ENCODE measurements at places on chromosomes 16 and 17.

DNA sequence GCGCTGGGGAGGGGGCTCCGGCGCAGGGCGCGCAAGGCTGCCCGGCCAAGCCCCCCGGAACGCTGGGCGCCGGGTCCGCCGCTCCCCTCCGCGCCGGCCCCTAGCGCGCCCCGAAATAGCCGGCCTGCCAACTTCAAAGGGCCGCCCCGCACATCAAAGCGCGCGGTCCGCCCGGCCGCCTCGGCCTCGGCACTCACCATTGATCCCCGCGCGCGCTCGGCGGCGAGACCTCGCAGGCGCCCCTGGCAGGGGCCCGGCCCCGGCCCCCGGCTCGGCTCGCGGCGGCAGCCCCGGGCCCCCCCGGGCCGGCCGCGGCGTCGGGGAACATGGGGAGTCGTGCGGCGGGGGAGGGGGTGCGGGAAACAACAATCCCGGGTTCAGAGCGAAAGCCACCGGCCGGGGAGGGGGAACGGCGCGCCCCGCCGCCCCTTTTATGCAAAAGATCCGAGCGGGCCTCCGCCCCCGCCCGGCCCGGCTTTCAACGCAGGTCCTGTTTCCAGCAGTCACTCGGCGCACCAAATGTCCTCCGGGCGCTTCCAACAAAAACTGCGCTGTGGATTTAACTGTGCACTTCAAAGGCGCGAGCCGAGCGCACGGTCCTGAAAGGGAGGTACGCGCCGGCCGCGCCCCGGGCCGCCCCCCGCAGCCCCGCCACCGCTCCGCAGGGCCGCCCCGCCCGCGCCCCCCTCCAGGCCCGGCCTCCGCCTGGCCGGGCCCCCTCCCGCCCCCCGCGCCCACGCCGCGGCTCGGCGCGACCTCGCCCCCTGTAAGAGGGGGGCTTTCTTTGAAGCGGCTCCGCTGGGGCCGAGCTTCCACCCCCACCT, 608 bp downstream of the AXIN2 start:
- peak; percentile 39 for DNase-seq

- peak; percentile 72 for DNase-seq
Observed at GRCh38 chr17:65022751-65023700, 33.5 kb downstream of the GNA13 start.

DNA sequence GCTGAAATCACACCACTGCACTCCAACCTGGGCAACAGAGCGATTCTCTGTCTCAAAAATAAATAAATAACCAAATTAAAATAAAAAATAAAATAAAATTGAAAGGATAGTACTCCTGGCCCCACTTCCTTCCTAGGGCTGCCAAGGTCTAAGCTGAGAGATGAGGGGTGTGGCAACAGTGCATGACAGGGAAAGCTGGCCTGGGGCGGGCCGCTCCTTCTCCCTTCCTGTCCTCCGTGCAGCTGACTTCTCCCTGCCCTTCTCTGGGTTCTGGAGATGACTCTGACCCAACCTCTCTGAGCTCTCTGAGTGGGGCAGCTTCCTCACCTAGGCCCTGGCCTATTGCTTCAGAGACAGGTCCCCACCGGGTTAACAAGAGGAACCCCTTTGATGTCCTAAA, 8.7 kb upstream of the SLC25A39 start:
- no peak for DNase-seq

DNA sequence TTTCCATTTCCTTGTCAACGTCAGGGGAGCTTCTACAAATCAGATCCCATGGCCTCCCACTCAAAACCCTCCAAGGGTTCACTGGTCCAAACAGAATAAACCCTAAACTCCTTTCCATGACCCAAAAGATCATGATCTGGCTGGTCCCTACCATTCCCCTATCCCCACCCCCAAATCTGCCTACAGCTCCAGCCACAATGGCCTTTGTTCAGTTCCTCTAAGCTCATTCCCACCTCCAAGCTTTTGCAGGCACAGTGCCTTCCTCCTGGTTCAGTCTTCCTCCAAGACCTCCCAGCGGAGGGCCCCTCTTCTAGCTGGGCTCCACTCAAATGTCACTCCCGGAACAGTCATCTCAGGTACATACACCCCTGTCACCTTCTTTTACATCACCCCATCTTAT, 2.0 kb downstream of the GPRC5B start:
- DNase-seq, result no peak

DNA sequence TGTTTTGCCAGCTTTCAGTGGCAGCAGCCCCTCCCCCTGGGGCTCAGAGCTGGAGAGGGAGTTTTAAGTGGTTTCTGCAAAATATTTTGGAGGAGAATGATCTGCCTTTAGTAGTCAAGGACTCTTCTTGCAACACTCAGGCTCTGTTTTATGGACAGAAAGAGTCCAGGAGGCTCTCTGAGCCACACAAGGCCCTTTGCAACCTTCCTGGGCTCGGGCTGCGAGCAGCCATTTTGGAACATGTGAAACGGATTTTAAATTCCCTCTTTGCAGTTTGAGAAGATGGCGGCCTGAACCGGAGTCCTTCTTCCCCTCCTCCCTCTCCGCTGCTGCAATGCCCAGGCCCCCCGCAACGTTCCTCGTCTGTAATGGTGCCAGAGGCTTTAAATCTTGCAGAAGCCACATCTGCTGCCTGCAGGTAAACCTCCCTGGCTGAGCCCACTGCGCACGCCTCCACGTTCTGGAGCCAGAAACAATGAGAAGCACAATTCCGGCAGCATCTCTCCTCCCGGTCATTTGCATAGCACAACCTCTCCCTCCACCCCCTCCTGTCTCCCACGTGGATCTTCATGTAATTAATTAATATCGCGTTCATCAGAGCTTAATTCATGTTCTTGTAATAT, 386.1 kb downstream of the SEC14L1 start:
- no peak for DNase-seq

DNA sequence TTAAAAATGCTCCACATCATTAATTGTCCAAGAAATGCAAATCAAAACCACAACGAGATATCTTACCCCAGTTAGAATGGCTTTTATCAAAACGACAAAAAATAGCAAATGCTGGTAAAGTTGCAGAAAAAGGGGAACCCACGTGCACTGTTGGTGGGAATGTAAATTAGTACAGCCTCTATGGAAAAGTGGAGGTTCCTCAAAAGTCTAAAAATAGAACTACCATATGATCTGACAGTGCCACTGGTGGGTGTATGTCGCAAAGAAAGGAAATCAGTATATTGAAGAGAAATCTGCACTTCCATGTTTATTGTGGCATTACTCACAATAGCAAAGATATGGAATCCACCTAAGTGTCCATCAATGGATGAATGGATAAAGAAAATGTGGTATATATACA, 38.2 kb upstream of the ZFHX3 start:
- DNase-seq, result no peak

DNA sequence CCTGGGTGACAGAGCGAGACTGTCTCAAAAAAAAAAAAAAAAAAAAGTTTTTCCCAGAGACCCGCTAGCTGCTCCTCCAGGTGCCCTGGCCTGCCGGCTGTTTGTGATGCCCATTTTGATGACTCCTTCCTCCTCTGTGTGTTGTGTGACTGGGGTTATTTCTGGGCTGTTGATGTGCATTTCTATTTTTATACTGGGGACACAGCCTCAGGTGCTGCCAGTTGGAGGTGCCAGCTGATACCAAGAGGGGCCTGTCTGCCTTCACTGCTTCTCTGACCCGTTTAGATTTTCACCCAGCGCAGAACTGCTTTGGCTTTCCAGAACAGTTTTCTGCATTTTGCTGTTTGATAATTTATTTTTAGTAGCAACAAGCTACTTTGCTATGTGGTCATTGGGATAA, 6.7 kb downstream of the PLA2G15 start:
- DNase-seq, result no peak

- DNase-seq, result no peak
Observed at GRCh38 chr16:81975637-81976036, 35.6 kb downstream of the SDR42E1 start.

- no peak for DNase-seq
Observed at GRCh38 chr17:16980061-16980460, 8.1 kb upstream of the TNFRSF13B start.

- no peak for DNase-seq
Observed at GRCh38 chr17:45935710-45936509, 41.6 kb downstream of the MAPT start.

DNA sequence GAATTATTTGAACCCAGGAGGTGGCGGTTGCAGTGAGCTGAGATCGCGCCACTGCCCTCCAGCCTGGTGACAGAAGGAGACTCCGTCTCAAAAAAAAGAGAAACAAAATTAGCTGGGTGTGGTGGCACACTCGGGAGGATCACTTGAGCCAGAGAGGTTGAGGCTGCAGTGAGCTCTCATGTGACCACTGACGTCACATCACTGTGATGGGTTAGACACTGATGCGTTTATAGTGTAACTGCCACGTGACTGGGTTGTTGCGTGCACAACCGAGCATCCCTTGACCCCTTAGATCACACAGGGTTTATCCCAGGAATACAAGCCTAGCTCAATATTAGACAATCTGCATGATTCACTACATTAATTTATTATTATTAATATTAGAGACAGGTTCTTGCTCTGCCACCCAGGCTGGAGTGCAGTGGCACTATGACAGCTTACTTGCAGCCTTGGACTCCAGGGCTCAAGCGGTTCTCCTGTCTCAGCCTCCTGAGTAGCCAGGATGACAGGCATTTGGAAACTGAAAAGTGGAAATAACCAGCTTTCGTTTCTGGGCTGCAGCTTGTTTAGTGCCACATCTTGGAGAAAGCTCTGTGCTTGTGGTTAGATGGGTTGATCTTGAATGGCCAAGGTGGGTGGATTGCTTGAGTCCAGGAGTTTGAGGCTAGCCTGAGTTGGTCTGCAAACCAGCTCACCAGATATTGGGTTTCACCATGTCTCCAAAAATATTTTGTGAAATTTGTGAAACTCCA, 26.4 kb upstream of the ABR start:
- no peak for DNase-seq

DNA sequence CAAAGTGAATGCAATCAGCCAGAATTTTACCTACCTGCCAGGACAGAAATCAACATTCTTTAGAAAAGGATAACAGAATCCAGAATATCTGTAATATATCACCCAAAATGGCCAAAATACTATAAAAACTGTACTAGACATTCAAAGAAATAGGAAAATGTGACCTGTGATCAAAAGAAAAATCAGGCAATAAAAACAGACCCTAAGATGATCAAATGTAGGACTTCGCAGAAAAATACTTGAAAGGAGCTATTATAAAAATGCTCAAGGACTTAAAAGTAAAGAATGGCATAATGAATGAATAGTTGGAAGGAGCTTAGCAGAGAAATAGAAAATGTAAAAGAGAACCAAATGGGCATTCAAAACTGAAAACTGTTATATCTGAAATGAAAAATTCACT, 4.1 kb downstream of the LPCAT2 start:
- DNase-seq, result no peak

- DNase-seq, result no peak
Observed at GRCh38 chr17:81400996-81401722, 5.9 kb downstream of the BAHCC1 start.

- no peak for DNase-seq
Observed at GRCh38 chr16:2163211-2163881, 7.8 kb downstream of the TRAF7 start.

DNA sequence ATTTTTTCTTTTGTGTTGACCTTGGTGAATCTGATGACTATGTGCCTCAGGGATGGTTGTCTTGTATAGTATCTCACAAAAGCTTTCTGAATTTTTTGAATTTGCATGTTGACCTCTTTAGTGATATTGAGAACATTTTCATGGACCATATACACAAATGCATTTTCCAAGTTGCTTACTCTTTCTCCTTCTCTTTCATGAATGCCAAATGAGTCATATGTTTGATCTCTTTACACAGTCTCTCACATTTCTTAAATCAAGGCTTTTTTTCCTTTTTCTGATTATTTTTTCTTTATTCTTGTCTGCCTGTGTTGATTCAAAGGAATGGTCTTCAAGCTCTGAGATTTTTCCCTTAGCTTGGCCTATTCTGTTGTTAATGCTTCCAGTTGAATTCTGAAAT, 46.6 kb upstream of the KCNJ16 start:
- no peak for DNase-seq

All from DMS79 (cell line).